NCI-H446 treated with DMSO at 0.1 percent for 48 hours (cell line): ENCODE measurements at places on chromosomes 4 and X.

DNA sequence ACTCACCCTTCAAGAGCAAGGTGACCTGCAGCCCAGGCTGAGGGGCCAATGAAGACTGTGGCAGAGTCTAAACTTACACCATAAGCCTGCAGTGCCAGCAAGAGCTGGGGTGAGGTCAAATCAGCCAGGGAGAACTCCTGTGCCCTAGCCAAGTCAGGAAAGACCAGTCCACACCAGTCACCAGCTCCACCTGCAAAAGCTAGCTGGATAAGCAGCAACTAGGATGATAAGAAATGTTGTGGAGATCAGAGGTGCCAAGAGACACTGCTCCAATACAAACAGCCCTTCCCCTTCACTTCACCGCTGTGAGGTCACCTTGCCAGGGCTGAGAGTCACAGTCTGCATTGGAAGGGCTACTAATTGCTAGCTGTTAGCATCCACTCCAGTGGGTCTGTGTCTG is 31.3 kb downstream of the NIPAL1 start:
- no peak for DNase-seq

DNA sequence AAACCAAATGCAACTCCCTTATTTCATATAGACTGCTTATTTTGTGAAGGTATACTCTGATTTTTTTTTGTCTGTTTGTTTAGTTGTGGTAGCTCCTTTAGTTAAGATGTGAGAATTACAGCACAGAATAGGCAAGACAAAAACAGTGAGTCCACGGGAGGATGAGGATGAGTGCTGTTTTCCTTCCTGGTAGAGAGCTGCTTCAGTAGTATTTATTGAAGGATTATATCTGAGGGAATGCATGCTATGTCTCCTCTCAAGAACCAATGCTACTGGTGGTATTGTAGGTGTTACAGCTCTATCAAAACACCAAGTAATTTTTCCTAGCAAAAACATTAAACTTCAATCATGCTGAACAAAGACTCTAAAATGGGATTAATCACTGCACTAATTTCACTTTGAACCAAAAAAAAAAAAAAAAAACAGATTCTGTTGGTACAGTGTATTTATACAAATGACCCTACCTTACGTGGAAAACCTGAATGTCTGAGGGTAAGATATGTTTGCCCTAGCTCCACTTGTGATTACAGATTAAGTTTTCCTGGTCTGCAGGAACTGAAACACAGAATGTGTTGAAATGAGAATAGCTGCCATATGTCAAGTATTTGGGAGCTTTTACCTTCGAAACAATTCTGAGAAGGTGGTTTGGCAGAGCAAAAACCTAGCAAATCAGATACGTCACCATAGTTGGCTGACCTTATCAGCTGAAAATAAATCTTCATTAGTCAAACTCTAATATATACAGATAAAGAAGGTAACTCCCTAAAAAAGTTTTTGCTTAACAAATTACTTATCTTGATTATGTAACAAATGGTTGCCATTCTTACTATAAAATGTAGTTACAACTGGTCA is 40.3 kb downstream of the PPP3CA start:
- DNase-seq, result no peak

- DNase-seq, result no peak
These were observed 411.9 kb downstream of the GPAT3 start for GRCh38 chr4:83947830-83948193.

GRCh38 chrX:78747489-78747888 is at the start of gene LPAR4:
LPAR4 (plus strand) TSS chrX:78747720; CDS start chrX:78754870, 7,150 bp downstream.
- DNase-seq, result no peak

DNA sequence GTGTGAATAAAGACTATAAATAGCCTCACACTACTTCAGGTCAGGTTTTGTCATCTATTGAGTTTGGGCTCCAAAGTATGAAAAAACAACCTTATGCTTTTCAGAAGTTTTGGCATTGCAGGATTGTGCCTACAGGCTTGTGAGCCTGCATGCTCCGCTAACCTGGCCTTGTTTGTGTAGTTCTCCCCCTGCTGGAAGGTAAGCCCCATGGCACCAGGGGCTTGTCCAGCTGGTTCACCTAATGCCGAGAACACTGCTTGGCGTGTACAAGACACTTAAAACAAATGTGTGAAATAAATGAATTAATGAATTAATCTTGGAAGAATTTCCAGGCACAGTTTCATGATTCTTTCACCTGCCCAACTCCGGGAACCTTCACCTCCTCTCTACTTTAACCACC is 1.8 kb upstream of the HSD17B10 start:
- peak; percentile 8 for DNase-seq

- no peak for DNase-seq
These were observed 517.3 kb downstream of the TMA16 start for GRCh38 chr4:164011791-164012190.

DNA sequence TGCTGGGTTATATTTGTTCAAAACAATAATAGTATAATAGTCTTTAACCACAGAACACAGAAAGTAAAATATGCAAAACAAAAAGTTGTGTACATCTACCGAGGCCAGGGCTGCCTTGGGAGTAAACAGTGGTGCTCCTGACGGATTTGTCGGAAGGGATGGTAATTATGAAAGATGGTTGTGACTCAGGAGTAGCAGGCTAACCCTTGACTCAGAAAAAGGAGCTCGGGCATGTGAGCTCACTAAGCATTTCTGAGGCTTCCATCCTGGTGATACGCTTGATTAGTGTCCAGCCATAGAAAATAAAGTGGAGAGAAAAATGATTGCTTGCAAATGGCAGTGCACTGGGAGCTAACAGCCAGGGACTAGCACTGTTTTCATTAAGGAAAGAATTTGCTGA is 53.2 kb upstream of the SPANXB1 start:
- no peak for DNase-seq

GRCh38 chr4:95059663-95060062 is 301.9 kb downstream of the BMPR1B start:
- DNase-seq, result peak; percentile 23

DNA sequence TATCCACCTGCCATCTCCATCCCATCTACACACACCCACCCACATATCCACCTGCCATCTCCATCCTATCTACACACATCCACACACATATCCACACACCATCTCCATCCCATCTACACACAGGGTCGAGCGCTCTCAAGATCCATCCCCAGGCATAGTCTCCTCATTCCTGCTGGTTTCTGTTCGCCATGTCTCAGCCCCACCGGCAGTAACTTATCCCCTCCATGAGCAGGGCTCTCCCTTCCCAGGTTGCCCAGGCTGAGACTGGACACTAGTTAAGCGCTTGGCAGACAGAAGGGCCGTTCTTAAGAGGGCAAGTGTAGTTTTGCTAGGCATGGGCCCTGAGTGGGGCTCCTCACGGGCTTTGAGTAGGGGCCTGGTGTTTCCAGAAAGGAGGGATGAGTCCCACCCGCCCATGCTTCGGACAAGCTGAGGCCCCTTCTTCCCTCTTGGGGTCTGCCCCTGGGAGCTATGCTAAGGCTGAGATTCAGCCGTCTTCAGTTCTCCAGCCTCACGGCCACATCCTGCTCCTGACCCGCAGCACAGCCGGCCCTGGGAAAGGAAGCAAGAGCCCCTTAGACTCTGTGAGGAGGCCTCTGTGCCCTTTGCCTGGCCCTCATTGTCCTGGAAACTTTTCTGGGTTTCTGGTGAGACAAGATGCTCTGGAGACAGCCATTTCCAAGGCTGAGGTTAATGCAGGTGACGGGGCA is 20.4 kb downstream of the TMEM271 start:
- DNase-seq, result no peak

GRCh38 chr4:98908182-98908581 is 20.8 kb downstream of the EIF4E start:
- DNase-seq, result no peak

GRCh38 chrX:149641835-149642234 is 10.2 kb upstream of the TMEM185A start:
- no peak for DNase-seq

GRCh38 chr4:23290656-23291055 is 597.9 kb downstream of the GBA3 start:
- DNase-seq, result no peak

DNA sequence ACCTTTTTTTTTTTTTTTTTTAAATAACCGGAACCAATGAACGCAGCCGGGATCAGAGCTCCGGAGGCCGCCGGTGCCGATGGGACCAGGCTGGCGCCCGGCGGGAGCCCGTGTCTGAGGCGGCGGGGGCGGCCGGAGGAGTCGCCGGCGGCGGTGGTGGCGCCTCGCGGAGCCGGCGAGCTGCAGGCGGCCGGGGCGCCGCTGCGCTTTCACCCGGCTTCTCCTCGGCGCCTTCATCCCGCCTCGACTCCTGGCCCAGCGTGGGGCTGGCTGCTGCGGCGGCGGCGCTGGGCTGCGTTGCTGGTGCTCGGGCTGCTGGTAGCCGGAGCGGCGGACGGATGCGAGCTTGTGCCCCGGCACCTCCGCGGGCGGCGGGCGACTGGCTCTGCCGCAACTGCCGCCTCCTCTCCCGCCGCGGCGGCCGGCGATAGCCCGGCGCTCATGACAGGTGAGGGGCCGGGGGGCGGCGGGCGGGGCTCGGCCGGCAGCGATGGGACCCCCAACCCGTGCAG is 337 bp downstream of the STIM2 start:
- DNase-seq, result no peak

DNA sequence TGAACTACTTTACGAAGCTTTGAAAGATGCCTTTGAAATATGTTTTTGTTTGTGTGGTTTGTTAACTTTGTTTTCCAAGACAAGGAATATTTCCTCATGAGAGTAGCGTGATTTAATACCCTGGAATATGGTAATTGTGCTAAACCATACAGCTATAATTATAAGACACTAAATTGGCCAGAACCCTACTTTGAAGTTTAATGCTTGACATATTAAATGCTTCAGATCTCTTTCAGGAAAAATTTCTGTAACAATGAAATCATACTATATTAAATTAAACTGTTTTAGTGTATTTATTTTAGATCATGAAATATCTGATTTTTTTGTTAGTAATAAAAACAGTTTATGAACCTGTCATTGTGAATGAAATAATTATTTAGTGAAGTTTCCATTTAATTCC is 63.5 kb downstream of the DCLK2 start:
- no peak for DNase-seq

DNA sequence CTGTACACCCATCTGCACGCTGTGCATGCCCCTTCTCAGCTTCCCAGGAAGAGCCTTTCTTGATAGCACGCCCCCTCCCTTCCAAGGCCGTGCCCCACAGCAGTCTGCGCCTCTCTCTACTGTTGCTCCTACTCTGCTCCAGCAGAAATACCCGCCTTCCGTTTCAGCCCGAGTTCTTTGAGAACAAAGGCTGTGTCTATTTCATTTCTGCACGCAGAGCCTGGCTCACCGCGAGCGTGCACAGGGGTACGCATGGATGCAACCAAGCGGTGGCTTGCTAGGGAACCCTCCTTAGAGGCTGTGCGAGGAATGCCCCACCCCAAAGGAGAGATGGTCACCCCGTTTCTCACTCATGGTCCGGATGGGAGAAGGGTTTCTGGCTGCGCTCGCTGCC is 485 bp downstream of the AADAT start:
- no peak for DNase-seq

- DNase-seq, result no peak
These were observed 13.3 kb upstream of the FGFR3 start for GRCh38 chr4:1779588-1780382.

GRCh38 chrX:70026851-70027200 is 22.9 kb downstream of the AWAT2 start:
- DNase-seq, result no peak

DNA sequence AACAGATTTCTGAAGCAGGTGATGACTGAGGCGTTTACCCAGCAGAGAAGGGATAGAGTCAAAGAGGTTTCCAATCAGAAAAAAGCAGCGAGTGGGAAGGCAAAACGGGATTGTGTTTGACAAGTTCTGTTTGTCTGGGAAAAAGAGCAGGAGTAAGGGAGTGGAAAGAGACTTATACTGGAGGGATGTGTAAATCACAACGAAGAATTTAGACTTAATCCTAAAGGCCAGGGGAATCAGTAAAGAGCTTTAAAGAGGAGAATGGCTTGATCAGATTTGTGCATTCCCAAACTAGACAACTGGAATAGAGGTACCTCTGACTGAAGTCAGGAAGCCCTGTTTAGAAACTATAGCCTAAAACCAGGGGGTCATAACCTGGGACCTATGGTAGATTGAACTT is 31.5 kb upstream of the LRBA start:
- DNase-seq, result no peak

- no peak for DNase-seq
These were observed 722 bp upstream of the EFHC2 start for GRCh38 chrX:44344194-44344593.

DNA sequence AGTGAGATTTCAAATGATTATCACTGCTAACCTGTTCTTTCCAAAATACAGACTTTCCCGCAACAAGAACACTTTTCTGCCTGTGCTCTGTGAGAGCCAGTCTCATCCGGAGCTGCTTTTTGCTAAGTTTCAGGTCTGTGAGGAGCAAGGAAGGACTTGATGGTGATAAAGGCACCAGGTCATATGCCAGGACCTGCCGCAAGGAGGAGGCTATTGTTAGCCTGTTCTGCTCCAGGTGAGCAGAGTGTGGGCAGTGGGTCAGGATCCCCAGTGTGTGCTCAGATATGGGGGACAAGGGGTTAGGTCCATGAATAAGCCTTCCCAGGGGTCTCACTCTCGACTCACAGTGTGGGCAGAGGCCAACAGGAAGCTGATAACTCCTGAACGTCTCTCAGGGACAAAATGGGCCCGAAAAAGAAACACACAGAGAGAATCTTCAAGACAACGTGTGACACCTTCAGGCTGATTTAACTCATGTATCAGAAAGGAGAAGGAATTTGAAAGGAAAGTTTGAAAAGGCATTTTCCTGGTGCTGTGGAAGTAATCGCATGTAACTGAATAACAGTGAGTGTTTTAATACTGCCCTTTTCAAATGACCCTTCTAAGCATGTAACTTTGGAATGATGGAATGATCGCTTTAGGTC is 57.7 kb upstream of the PDLIM3 start:
- DNase-seq, result no peak

DNA sequence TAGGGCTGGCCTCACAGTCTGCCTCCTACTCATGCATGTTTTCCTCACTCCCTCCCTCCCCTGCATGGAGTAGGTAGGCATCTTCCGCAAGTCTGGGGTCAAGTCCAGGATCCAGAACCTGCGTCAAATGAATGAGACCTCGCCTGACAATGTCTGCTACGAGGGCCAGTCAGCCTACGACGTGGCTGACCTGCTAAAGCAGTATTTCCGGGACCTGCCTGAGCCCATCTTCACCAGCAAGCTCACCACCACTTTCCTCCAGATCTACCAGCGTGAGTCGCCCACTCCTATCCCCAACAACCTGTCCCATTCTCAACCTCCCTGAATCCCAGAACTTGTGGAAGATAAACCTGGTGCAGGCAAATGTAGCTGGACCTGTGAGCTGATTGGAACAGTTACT is 73.4 kb downstream of the STARD8 start:
- no peak for DNase-seq
